ENCODE measurements at places on chromosomes 12 and 14.

GRCh38 chr12:29316752-29317151 lies 64.2 kb downstream of the ERGIC2 start:
- no peak for DNase-seq

DNA sequence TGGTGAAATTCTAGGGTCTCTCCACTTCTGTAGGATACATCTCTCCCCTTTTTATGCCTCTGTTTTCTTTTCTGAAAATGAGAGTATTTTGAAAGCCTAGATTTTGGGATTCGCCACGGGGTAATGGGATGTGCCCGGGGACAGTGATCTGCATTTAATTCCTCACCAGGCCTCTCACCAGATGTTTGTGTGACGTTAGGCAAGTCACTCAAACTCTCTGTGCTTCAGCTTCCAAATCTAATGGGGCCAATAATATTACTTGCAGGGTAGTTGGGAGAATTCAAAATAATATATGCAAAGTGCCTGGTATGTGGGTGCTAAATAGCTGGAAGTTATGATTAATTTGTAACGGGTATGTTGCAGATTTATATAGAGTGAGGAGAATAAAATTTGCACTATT lies 78.8 kb downstream of the C12orf75 start:
- no peak for DNase-seq

DNA sequence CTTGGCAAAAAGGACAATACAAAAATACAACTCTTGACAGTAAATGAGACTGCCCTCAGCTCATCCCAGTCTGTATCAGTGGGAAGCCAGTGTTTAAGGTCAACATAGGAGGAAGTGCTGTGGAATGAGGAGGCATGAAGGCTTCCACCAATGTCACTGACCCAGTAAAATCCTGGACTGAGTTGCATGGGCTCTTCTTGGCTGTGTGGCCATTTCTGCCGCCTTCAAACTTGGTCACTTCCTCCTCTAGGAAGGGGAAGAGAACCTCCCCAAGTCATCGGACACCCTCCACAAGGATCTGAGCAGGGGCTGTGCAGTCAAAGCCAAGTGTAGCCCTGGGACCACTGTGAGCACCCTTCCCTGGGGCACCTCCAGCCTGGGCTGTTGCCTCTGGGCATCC lies 11.9 kb downstream of the GPR68 start:
- DNase-seq = no peak

GRCh38 chr12:19498099-19498498 lies 58.8 kb downstream of the AEBP2 start:
- DNase-seq = no peak

- DNase-seq = no peak
Measured at GRCh38 chr14:79395061-79395460, 816.2 kb downstream of the DIO2 start.

DNA sequence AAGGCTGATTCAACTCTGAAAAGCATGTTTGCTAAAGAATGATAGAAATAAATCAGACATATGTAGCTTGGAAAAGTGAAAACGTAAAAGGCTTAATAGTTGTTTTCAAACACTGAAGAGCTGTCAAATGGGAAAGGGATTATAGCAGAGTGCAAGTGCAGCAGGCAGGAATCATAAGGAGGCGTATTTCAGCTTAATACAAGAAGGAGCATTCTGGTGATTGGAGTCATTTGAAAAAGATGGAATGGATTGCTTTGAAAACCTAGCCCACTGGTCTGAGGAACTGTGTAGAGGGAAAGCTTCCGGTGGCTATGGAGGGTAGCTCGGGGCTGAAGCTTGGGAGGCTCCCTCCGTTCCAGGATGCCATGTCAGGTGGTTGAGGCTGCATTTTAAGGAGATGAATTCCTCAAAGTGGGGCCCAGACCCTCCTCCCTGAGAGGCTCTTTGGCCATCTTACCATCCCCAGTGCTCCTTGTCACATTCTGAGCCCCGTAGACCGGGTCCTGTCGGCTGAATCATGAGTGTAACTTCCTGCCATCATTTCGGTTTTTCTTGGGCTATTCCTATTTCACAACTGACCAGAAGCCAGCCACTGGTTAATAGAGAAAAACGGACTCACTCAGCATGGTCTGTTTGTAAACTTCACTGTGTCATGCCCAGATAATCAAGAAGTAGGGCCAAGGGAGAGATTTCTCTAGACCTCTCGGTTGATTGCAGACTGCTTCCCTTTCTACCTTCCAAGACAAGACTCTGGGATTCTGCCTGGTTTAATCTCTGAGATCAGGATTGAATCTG lies 6.5 kb downstream of the WNT5B start:
- no peak for DNase-seq

- DNase-seq = no peak
Measured at GRCh38 chr12:120416490-120417216, 21.3 kb upstream of the COX6A1 start.

DNA sequence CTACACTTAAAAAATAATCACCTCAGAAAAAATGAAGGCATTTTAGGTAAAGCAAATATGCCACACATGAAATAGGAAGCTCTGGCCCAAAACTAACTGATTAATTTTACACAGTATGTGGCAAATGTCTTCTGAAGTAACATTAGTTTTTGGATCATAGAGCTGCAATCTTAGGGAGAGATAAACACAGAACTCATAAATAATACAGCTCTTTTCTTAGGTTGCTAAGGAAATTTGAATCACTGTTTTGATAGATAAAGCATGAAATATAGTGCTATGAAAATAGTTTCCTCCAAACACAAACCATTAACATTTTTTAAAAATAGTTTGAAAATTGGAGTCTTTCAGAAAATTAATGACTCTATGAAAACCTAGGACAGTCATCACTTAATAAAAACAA lies 15.0 kb downstream of the RASSF9 start:
- DNase-seq = no peak

DNA sequence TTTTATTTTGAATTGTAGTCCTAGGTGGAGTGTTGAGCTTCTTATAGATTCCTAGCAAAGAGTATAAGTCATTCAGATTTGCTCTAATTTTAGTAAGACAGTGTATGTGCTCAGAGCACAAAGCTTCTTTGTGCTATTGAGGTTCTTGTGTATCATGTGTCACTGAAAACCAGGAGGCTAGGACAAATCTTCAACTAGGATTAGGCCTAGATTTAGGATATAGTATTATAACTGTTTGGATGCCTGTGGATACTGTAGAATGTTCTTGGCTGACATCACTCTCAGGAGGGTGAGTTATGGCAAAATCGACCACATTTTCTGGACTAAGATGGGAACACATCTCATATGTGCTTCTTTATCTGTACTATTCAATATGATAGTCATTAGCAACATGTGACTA lies 86.5 kb downstream of the DHRS2 start:
- DNase-seq = no peak

DNA sequence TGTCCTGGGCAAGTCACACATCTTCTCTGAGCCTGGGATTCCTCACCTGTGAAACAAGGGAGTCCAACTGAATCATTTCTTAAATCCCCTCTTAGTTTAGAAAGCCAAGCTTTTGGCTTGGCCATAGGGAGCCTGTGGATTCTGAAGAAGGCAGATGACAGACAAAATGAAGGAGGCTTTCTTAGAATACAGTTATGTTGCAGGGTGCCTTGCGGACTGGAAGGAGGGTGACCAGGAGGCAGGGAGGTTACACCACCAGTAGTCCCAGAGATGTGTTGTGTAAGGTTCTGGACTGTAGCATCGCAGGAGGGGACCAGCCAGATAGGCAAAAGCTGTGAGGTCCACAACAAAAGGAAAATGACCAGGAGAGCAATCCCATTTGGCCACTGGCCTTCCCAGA lies 8.2 kb upstream of the ACVR1B start:
- DNase-seq = no peak

- DNase-seq = no peak
Measured at GRCh38 chr14:23047034-23047634, 5.1 kb downstream of the PSMB11 start.

GRCh38 chr12:103318566-103318965 lies 177.2 kb downstream of the C12orf42 start:
- no peak for DNase-seq

- no peak for DNase-seq
Measured at GRCh38 chr14:85399186-85399585, 130.8 kb upstream of the FLRT2 start.

DNA sequence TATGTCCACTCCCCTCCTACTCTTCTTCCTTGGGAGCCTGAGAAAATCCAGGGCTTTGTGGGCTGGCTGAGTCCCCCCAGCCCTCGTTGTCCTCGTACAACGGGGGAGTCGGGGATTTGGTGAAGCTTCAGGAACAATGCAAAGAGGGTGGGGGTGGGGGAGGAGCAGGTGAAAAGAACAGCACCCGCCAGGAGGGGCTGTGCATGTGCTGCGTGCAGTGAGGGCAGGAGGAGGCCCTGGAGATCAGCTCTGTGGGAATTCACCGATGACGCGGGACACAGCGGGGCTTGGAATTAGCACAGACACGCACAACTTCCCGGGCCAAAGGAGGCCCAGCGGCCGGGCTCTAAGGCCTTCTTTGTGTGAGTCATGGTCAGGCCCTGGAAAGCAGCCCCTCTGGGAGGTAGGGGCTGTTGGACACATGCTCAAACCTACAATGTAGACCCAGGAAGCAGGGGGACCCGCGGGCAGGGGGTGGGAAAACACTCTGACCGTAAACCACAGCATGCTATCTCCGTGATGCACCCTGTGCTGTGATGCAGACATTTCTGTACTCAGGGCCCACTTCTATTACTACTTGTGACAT lies 32.8 kb downstream of the RBM19 start:
- no peak for DNase-seq

- no peak for DNase-seq
Measured at GRCh38 chr12:40292788-40293429, 68.1 kb downstream of the LRRK2 start.

DNA sequence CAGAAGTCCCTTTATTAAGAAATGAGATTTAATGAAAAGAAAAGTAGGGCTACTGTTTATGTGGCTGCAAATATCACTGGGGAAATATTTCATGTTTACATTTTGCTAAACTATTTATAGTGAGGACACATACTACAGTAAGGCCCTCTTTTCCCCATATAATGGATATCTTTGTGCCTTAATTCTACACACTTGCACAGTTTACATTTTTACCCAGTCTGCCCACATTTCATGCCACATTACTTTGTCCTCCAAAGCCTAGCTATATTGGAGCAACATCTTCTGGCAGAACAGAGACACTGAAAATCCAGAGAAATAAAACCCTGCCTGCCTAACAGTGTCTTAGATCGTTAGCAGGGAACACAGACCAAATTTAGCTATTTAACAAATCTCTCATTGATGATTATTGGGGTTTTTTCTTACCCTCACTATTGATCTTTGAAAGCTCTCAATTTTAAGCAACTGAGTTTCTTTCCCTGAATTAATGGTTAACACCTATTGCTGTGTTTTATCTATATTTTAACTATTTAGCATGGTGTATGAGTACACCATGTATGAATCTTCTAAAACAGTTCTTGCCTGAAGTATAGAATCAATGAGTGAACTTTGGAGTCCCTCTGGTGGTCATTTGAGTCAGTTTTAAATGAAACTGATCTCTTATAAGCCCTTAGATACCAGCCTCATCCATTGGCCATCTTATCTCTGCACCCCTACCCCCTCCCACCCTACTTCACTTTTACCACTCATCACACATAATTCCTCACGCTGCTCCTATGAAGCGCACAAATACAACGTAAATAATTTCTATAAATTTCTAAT lies 170.2 kb downstream of the BCAT1 start:
- no peak for DNase-seq

GRCh38 chr12:128813883-128814282 lies 9.9 kb downstream of the SLC15A4 start:
- no peak for DNase-seq

- no peak for DNase-seq
Measured at GRCh38 chr14:54682578-54682977, 115.7 kb downstream of the SAMD4A start.

GRCh38 chr12:12606781-12607589 lies 4.7 kb upstream of the CREBL2 start:
- no peak for DNase-seq

DNA sequence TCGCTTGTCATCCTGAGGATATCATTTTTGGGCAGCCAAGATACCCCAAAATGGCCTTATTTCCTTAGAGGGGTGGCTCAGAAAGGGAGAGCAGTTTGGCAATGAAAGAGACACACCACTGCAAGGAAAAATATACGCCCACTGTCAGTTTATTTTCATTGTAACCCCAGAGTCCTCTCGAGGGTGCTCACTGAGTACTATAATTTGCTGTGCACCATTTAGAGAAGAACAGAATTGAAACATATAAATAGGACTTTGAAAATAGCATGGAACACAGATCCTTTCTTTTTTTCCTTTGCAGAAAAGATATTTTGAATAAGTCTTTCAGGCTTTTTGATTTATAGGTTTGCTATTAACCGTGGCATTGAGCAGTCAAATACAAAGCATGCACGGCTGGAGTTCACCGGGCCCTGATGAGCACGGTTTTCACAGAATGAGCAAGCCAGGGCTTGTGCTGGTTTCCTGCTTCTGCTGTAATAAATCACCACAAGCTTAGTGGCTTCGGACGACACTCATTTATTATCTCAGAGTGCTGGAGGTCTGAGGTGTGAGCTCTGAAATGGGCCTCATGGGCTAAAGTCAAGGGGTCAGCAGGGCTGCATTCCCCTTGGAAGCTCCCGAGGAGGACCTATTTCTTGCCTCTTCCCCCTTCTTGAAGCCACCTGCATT lies 152.3 kb downstream of the ZNF664 start:
- no peak for DNase-seq

- DNase-seq = no peak
Measured at GRCh38 chr14:34993426-34993825, 10.6 kb downstream of the SRP54 start.

DNA sequence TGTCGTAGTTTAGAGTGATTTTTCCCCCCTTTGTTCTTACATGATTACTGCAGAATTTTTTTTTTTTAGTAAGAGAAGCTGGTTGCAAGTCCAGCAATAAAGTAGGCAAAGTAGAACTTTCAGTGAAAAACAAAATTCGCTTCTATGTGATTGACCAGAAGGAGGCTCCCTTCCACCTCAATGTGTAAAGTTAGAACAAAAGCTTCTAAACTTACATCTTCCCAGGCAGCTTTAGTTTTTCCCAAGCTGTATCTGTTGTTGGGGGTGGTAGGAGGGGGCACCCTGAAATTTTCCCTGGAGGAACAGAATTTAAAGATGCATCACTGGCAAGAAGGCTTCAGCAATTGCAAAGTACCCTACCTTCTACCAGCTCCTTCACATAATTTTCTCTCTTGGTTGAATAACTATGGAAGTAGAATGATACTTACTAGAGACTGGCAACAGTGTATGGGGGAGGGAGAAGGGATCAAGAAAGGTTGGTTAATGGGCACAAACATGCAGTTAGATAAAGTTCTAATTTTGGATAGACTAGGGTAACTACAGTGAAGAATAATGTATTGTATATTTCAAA lies 87.3 kb upstream of the E2F7 start:
- no peak for DNase-seq

DNA sequence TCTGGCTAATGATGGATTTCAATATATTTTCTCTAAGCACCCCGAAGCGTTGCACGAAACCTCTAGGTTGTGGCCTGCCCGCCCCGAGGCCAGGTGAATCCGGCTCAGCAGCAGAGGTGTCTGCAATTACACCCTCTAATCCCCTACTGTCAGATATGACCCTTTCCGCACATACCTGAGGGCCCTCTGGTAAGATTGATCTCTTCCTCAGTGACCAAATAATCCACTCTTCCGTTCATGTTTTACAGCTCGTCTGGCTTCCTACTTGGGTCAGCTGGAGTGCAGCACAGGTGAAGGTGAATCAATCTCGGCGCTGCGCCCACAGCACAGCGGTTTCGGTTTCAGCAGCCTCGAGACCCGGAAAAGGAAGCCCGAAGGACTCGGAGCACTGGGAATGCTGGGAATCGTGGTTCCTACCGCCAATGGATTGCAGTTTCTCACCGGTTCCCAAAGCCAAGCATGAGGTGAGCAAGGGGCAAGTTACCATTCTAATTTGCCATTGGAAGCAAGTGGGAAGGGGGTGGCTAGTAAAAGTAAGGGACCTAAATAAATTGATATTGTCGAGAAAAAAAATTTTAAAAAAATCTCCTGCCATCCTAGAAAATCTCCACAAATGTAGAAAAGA lies at the start of gene SYNJ2BP:
Gene SYNJ2BP, minus strand, starts transcription at position 366 of the 625 bp plus-strand sequence. Its CDS starts 127 bp downstream, at position 239.
- peak; percentile 72 for DNase-seq
